ENCODE measurements at places on chromosomes 6 and 20.

DNA sequence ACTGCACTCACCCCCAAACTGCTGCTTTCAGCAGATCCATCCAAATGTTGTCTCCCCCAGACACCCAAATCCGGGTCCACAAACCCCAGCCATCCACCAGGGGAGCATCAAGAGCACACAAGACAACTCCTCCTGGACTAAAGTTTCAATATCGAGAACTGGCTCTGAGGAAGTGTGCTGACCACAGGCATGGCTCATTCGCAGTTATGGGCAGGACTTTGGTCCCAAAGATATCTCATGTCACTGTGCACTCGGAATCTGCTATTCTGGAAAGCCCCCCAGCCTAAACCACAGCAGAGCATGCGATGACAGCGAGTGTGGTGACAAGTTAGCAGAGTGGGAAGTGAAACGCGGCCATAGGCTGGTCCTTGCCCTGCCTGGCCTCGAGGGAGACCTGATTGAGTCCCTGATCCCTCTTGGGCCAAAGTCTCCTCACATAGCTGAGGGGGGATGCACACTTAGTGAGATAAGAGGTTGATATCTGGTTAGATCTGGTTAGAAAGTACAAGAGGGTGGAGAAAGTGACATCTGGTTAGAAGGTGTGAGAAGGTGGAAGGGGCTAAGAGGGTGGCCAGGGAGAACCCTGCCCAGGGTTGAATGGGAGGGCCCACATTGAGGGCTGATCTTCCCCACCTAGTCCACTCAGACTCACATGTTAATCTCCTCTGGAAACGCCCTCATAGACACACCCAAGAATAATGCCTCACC lies 149.7 kb downstream of the MRPL14 start:
- DNase-seq = peak; percentile 85

GRCh38 chr6:57190140-57190539 lies 18.0 kb downstream of the BAG2 start:
- DNase-seq = no peak

GRCh38 chr6:105591053-105591452 lies 188.2 kb upstream of the PREP start:
- peak; percentile 82 for DNase-seq

GRCh38 chr20:63709149-63709527 lies 1.3 kb downstream of the ZGPAT start:
- no peak for DNase-seq

- DNase-seq = no peak
Observed at GRCh38 chr6:1024161-1024560, 287.7 kb upstream of the FOXQ1 start.

- no peak for DNase-seq
Observed at GRCh38 chr20:57811374-57812020, 101.7 kb upstream of the PMEPA1 start.

GRCh38 chr20:58329711-58330110 lies 20.2 kb downstream of the RAB22A start:
- no peak for DNase-seq

- no peak for DNase-seq
Observed at GRCh38 chr6:167550941-167551627, 226.2 kb downstream of the TTLL2 start.

GRCh38 chr6:47424436-47424836 lies 53.2 kb upstream of the CD2AP start:
- DNase-seq = no peak

GRCh38 chr20:19257865-19258264 lies 45.4 kb downstream of the SLC24A3 start:
- no peak for DNase-seq

GRCh38 chr6:124888581-124889371 lies 73.5 kb upstream of the RNF217 start:
- no peak for DNase-seq

- no peak for DNase-seq
Observed at GRCh38 chr6:12785301-12785700, 68.7 kb downstream of the PHACTR1 start.

GRCh38 chr6:85389151-85389797 lies 60.6 kb upstream of the NT5E start:
- DNase-seq = no peak

GRCh38 chr6:38364127-38364526 lies 275.6 kb downstream of the BTBD9 start:
- DNase-seq = no peak

DNA sequence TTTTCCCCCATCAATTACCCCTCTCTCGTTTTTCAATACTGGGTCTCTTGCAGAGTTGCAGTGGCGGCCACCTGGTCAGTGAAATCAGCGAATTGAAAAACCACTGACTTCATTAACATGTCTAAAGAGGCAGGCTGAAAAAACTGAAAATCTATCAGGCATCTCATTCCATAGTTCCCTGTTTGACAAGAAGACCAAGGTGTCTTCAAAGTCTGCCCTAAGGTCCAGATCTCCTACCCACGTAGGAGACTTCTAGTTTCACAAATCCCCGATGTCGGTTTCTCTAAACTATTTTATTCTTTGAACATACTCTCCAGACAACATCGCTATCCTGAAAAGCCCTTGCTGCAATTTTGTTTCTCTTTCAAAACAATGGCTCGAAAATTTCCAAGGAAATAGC lies 796 bp upstream of the TUBB start:
- DNase-seq = no peak

- DNase-seq = peak; percentile 63
Observed at GRCh38 chr20:2172305-2173175, 70.9 kb downstream of the STK35 start.

- no peak for DNase-seq
Observed at GRCh38 chr6:49513153-49513989, 13.6 kb downstream of the GLYATL3 start.

GRCh38 chr20:4513720-4514119 lies 208.0 kb upstream of the PRND start:
- no peak for DNase-seq

DNA sequence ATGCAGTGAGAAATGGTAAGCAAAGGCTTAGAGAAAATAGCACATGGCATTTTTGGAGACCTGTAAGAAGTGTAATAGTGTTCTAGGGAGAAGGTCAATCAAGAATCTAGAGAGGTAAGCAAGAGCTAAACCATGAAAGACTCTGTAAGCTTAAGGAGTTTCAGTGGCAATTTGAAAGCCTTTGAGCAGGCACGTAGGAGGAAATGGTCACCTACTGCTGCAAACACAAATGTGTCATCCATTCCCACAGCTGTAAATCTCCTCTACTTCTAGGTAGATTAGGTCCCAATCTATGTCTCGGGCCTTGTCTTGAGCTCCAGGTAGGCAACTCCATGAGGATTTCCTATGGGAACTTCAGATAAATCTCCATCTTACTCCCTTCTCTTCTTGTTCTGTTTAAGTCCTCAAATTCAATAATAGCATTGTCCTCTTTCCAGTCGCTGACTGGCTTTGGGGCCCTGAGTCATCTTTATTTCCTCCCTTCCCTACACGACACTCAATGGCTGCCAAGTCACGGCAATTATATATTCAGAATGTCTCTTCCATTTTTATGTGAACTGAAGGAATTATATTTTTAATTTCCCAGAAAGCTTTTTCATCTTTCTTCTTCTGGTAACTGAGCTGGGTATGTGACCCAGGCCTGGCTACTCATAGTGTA lies 24.2 kb upstream of the PAQR8 start:
- DNase-seq = peak; percentile 24

DNA sequence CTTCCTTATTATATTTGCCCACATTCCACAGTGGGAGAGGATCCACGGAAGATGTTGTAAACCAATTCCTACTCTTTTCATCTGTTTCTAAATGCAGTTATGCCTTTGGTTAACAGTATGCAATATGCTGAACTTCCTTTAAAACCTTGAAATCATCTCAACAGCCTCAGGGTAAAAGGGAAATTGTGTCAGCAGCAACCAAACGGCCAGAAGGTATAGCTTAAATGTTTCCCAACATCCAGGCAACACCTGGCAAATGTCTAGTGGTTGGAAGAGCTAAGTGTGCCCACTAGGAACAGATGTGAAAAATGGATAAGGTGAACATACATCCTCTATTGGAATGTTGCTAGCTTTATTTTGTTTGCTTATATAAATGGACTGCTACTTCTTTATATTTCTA lies 164.8 kb downstream of the FAXC start:
- DNase-seq = no peak

DNA sequence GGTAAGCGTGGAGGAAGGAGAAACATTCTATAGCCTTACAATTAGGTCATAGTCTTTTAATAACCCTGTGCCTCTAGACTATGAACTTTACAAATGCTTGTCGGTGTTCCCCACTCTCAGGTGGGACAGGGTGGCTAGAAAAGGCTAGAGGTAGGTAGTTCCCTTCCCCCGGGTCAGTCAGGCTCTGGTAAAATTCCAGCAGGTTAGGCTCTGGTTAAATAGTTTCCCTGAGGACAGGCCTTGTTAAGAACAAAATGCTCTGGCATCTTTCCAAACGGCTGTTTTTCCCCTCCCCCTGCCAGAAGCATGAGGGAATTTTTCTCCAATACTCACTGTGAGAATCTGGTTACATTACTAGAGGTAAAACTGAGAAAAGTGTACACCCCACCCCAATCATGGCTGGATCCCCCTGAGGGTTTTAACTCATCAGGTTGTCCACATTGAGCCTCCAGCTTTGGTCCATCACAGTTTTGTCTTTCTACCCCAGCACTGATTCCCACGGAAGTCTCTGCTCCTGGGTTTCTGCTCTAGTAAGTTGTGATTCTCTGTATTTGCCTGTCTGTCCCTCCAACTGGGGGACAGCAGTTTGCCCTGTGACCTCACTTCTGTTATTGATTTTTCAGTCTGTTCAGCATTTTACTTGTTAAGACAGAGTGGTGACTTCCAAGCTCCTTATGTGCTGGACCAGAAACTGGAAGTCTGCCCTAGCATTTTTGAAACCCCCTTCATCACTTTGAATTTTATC lies 84.7 kb upstream of the ADGRF1 start:
- DNase-seq = no peak

GRCh38 chr20:39986173-39986904 lies 702.7 kb downstream of the MAFB start:
- DNase-seq = peak; percentile 15

- peak; percentile 34 for DNase-seq
Observed at GRCh38 chr6:127186889-127187288, 68.4 kb downstream of the RSPO3 start.

GRCh38 chr20:40849456-40849855 lies 160.4 kb upstream of the MAFB start:
- DNase-seq = no peak

- DNase-seq = no peak
Observed at GRCh38 chr6:1915226-1915625, 305.5 kb downstream of the FOXC1 start.

DNA sequence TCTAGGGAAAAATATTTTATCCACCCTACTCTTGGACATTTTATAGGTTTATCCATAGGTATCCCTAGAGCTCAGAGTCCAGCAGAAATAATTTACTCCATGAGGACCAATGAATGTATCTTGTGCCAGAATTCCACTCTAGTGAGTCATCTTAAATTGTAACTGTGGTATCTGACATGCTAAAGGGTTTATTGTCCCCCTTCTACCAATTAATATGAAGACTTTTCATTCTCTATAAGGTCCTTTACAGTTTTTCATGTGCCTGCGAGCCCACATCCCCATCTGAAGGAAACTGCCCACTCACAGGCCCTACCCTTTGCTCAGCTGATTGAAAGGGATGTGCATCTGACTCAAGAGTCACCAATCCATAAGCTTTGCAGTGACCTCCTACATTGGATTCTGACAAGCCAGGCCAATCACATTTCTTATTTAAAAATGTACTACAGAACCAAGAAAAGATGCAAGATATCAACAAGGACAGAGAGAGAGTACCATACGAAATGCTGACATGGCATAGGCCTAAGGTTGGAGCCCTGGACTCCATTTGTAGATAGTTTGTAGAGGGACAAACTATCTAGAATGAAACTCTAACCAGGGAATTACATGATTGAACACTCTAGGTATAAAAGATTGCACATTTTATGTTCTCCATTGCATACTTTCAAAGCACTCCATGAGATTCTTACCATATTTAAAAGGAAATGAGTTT lies 93.4 kb upstream of the DEFB112 start:
- DNase-seq = no peak

DNA sequence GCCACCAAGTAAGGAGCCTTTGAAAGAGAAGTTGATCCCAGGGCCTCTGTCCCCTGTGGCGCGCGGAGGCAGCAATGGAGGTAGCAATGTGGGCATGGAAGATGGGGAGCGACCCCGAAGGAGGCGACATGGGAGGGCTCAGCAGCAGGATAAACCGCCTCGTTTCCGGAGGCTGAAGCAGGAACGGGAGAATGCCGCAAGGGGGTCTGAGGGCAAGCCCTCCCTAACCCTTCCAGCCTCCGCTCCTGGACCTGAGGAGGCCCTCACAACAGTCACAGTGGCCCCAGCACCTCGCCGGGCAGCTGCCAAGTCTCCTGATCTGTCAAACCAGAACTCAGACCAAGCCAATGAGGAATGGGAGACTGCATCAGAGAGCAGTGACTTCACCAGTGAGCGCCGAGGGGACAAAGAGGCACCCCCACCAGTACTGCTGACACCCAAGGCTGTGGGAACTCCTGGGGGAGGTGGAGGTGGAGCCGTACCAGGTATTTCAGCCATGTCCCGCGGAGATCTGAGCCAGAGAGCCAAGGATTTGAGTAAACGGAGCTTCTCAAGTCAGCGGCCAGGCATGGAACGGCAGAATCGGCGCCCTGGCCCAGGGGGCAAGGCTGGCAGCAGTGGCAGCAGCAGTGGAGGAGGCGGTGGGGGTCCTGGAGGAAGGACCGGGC lies 11.9 kb downstream of the PRRC2A start:
- DNase-seq = no peak

DNA sequence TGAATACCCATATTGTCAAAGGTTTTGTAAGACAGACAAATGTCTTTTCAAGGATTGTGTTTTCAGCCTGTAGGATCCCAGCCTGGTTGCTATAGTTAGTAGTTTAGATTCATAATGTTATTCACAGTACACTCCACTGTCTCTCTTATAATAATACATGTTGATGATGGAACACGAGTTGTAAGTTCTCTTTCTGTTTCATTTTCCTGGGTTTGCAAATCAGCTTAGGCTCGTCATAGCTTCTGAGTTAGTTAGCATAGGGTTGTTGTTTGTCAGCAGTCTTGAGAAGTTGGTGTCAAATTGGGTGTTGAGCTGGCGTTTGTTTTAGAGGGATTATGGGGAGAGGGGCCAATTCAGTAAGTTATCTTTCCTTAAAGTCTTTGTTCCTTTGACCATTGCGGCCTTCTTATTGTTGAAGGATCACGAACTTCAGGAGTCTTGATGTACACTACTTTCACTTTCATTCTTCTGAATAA lies 45.8 kb downstream of the QKI start:
- DNase-seq = no peak

DNA sequence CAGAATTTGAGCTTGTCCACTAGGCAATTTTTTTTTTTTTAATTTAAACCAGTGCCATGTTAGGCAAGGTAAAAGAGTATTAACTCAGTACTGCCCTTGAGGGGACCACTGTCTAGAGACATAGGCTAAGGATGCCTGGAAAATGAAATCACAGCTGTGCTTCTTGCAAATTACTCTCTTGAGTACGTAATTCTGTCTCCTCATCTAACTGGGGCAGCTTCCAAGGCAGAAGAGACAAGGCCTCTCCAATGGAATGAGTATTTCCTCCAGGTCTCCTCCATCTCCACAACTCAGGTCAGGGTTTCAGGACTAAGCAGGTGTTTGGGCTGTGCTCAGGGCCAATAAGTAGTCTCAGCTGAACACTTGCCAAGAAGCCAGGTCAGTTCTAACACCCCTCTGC lies 33.8 kb upstream of the MRPS10 start:
- DNase-seq = no peak
